ENCODE measurements at places on chromosomes 12 and 14.
A peak's percentile ranks its signal among the peaks of the same experiment; 100 is the strongest.

DNA sequence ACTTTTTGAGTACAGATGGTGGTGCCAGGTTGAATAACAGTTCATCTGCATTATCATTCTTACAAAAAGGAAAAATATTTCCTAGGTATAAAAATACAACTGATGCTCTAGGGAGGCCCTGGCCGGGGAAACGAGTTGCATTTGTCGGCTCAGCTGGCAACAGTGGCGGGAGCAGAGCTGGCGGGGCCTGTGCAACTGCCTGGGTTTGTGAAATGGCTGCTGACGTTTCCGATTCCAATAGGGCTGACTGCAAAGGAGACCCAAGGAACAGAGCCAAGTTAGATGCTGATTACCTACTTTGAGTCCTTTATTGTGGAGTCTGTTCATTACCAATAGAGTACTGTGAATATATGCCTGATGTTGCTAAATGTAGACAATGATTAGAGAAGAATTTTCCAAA, 25.8 kb upstream of the PHLDA1 start:
- no peak for DNase-seq

- DNase-seq: no peak
These were observed 118.6 kb upstream of the SYT1 start for GRCh38 chr12:78746001-78746400.

DNA sequence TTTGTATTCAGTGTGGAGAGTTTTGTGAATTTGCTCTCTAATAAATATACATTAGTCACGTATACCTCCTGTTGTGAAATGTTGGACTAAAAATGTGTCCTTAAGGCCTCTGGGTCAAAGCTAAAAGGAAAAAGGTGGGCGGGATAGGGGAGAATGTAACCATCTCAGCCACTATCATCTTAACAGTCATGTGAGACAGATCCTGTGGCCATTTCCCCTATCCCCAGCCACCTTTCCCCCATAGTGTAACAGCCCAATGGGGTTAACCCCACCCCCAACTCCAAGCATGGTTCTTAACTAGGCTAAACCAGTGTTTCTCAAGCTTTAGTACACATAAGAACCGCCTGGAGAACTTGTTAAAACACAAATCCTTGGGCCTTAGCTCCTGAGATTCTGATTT, 6.5 kb upstream of the ITPR2 start:
- DNase-seq: no peak

GRCh38 chr12:84764001-84764400, 148.6 kb downstream of the SLC6A15 start:
- no peak for DNase-seq

DNA sequence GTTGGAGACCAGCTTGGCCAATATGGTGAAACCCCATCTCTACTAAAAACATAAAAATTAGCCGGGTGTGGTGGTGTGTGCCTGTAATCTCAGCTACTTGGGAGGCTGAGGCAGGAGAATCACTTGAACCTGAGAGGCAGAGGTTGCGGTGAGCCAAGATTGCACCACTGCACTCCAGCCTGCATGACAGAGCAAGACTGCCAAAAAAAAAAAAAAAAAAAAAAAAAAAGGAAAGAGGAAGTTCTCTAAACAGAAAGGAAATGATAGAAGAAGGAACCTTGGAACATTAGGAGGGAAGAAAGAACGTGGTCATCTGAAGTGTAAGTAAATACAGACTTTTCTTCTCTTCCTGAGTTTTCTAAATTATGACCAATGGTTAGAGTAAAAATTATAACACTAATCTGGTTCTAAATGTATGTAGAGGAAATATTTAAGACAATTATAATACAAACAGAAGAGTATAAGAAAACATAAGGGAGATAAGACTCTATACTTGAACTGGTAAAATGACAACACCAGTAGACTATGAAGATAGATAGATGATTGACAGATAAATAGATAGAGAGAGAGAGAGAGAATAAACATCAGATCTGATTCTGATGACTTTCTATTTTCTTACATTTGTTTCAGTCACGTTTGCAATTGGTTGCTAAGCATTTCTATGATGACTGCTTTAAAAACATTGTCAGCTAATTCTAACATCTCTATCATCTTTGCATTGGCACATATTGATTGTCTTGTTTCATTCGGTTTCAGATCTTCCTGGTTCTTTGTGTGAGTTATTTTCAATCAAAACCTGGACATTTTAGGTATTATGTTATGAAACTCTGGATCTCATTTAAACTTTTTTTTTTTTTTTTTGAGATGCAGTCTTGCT, 12.9 kb upstream of the CORO1C start:
- no peak for DNase-seq

- DNase-seq: no peak
These were observed 3.0 kb downstream of the ETV6 start for GRCh38 chr12:11652351-11653040.

DNA sequence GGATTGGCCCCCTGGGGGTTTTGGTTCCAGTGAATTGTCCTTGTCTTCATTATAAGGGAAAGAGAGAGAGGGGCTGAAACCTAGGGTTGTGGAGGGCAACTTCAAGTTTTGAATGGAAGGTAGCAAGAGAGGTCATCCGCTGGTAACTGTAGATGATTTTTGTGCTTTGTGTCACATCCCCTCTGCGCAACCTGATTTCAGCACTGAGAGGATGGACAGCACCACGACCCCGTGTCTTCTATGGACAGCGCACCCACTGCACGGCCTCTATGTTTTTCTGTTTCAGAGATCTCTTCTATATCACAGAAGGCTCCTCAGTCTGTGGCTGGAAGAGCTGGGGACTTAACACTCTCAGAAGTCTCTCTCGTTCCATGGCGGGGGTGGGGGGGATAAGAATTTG, 127.0 kb upstream of the RPH3A start:
- no peak for DNase-seq

GRCh38 chr14:103014466-103015228, 42.7 kb downstream of the CDC42BPB start:
- DNase-seq: no peak

DNA sequence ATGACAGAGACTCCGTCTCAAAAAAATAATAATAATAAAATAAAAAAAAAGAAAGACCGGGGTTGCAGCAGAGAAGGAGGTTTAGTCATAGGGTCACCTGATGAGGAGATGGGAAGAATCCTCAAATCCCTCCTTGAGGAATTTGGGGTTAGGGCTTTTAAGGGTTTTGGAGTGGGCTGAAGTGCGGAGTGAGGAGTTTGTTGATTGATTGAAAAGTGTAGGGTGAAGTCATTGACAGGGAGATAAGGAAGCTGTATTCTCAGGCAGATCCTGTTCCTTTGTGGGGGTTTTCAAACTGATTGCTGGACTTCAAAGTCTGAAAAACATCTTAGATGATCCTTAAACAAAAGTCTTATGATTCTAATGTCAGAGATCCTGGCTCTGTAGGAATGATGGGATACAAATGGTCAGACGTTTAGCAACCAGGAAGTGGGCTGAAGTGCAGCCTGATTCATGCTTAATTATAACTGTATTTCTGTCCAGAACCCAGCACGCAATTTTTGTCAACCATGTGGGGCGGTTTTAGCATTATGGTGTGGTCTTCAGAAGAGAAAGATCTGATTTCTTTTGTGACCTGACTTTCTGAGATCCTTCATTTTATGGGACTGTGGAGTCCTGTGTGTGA, 16.0 kb downstream of the FNTB start:
- DNase-seq: no peak

- DNase-seq: no peak
These were observed 27.0 kb upstream of the DUSP6 start for GRCh38 chr12:89379148-89379838.

GRCh38 chr14:50263321-50263720, 31.9 kb upstream of the SOS2 start:
- no peak for DNase-seq

- DNase-seq: no peak
These were observed 49.7 kb downstream of the IGF1 start for GRCh38 chr12:102430661-102431060.

DNA sequence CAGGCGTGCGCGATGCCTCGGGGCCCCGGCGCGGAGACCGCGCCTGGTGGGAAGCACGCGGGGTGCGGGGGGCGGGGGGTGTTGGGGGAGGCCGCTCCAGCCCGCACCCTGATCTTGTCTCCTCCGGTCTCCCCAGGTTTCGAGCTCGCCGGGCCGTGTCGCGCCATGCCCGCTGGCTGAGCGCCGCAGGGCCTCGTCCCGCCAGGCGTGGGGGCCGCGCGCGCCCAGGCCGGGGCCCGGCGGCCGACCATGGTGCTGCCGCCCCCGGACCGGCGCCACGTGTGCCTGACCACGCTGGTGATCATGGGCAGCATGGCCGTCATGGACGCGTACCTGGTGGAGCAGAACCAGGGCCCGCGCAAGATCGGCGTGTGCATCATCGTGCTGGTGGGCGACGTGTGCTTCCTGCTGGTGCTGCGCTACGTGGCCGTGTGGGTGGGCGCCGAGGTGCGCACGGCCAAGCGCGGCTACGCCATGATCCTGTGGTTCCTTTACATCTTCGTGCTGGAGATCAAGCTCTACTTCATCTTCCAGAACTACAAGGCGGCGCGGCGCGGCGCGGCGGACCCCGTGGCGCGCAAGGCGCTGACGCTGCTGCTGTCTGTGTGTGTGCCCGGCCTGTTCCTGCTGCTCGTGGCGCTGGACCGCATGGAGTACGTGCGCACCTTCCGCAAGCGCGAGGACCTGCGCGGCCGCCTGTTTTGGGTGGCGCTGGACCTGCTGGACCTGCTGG, 2.4 kb downstream of the TMEM121 start:
- peak; percentile 59 for DNase-seq

DNA sequence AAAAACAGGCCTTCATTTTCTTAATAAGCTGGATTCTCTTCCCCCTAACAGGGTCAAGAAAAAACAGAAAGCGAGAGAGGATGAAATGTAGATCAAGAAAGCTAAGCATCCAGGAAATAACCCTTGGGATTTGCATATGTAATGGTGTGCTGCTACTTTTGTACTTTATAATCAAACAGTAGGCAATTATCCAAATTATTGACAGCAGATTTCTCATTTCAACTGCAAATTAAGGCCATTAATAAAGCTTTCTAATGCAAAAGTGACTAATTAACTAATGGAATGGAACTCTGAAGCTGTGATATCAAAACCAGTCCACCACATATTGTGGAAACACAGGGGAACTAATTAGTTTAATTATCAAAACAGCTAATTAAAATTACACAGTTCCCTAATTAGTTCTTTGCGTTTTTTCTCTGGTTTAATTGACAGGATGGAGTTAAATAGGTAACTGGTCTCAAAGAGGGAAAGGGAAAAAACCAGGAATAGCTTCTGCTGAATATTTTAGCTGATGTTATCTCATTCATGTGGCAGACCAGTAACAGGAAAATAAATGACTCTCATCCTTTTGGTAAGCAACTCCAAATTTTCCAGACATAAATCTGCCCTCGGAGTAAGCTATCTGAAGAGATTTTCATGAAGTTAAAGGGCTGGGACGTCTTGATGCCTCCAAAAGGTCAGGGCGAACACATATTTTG, 182.7 kb upstream of the LMO3 start:
- no peak for DNase-seq

GRCh38 chr12:91053951-91054715, 3.7 kb downstream of the KERA start:
- no peak for DNase-seq

DNA sequence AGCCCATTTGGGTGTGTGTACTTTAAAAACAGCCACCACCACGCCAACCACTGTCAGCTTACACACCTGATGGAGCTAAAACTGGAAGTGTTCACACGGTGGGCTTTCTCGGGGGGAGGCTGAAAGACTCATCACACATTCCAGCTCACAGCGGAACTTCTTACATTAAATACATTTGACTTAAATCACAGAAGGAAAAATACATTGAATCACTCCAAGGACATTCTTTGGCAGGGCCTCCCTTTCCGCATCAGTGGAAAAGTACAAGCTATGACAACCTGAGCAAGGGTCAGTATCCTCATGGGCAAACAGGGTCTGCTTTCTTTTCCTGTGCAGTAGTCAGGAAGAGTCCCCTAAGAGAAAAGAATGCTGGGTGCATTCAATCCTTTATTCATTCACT, 31.0 kb upstream of the TC2N start:
- DNase-seq: no peak

DNA sequence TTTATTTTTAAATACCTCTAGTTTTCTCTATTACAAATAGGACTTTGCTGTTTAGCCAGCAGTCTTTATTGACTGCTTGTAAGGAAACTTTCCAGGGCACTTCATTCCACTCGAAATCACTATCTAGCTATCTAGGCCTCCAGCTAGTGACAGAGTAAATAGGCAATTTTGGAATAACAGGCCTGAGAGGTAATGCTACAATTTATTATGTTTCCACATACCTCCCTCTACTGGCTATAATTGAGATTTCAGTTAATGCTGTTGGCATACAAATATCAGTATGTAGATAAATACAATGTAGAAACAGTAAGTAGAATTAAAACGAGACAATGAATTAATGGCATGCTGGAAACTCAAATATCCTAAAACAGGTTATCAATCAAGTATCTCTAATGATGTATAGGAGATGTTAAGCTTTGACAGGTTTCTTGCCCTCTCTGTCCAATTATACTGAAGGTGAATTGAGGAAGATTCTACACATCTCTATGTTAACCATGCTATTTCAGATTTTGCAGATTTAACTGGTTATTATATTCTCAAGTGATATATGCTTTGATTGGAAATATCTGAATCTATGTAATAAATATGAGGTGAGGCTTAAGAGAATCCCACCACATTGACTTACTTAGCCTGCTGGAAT, 7.2 kb downstream of the DTD2 start:
- DNase-seq: no peak

DNA sequence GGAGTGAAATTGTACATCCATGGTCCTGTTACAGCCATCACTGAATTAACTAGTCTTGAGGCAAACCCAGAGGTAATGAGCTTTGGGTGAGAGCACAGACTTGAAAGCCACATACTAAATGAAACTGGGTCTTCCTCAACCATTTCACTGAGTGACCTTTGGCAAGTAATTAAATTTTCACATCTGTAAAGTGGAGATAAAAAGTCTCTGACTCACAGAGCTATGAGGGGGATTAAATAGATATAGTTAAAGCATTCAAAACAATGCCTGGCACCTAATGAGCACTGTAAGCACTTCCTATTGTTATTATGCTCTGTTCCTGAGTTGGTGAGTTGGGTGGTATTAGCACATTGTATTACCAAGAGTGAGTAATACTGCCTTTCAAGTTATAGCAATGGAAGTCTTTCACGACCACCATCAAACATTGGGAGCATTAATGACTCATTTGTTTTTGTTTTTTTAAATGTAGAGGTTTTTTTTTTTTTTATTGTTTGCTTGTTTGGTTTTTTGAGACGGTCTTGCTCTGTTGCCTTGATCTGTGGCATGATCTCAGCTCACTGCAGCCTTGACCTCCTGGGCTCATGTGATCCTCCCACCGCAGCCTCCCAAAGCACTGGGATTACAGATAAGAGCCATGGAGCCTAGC, 12.5 kb upstream of the STRN3 start:
- DNase-seq: no peak

- no peak for DNase-seq
These were observed 12.7 kb downstream of the PPP2R5C start for GRCh38 chr14:101774006-101774795.

GRCh38 chr12:120367924-120368788, 808 bp downstream of the MSI1 start:
- DNase-seq: peak; percentile 45

GRCh38 chr12:96091833-96092232, 56.4 kb upstream of the LTA4H start:
- DNase-seq: no peak

GRCh38 chr12:11891346-11891745, 179.4 kb upstream of the BCL2L14 start:
- no peak for DNase-seq
